ENCODE measurements at places on chromosomes 11 and 22. TPM values are rescaled to one million over a fixed set of nuclear protein-coding genes. Genes with fewer than 3 reads are reported as not detected.

The SLC25A45 gene
- total RNA-seq, result 1.3 TPM

The MAML2 gene
- total RNA-seq, result 2.2 TPM

The KRTAP5-11 gene
- total RNA-seq, result not detected

DNA sequence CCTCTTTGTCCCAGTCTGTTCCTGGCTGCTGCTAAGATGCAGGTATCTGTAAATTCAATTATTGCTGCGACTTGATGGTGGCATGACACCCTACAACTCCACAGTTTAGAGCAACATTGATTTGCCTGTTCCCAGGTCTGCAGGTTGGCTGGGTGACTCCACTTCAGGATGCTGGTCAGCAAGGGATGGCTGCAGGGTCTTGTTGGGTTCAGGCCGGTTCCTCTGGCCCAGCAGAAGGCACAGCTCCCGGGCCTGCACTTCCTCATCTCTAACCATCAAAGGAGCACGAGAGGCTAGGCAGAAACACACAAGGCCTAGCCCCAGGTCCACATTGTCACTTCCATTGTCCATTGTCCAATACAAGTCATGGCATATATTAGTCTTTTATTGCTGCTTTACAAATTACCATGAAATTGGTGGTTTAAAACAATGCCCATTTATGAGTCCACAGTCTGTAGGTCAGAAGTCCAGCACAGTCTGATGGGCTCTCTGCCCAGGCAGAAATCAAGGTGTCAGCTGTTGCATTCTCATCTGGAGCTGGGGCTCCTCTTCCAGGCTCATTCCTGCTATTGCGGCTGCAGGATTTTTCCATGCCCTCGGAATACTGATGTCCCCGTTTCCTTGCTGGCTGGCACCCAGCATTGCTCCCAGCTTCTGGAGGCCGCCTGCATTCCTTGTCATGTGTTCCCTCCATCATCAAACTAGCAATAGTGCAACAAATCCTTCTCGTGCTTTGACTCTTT, 96.6 kb upstream of the LMO1 start:
- no peak overlapping the region for H3K4me3 ChIP-seq
- peaks cover 46% of the 10 kb centered on the region for H3K4me1 ChIP-seq
- peak; percentile 94 for DNase-seq
- H3K27me3 ChIP-seq, result no peaks in the 10 kb centered on the region
- H3K36me3 ChIP-seq, result no peaks in the 10 kb centered on the region
- H3K27ac ChIP-seq, result peak overlapping the region; percentile 77
